ENCODE measurements at places on chromosomes 7 and 10. TPM values are rescaled to one million over a fixed set of nuclear protein-coding genes. Genes with fewer than 3 reads are reported as not detected.

Gene FRAT1
- total RNA-seq = 7.4 TPM

- H3K4me1 ChIP-seq = no peaks in the 10 kb centered on the region
- H3K27me3 ChIP-seq = no peaks in the 10 kb centered on the region
- no peaks in the 10 kb centered on the region for H3K36me3 ChIP-seq
- no peak overlapping the region for H3K4me3 ChIP-seq
Measured at GRCh38 chr7:125254566-125254965, 324.9 kb upstream of the POT1 start.

DNA sequence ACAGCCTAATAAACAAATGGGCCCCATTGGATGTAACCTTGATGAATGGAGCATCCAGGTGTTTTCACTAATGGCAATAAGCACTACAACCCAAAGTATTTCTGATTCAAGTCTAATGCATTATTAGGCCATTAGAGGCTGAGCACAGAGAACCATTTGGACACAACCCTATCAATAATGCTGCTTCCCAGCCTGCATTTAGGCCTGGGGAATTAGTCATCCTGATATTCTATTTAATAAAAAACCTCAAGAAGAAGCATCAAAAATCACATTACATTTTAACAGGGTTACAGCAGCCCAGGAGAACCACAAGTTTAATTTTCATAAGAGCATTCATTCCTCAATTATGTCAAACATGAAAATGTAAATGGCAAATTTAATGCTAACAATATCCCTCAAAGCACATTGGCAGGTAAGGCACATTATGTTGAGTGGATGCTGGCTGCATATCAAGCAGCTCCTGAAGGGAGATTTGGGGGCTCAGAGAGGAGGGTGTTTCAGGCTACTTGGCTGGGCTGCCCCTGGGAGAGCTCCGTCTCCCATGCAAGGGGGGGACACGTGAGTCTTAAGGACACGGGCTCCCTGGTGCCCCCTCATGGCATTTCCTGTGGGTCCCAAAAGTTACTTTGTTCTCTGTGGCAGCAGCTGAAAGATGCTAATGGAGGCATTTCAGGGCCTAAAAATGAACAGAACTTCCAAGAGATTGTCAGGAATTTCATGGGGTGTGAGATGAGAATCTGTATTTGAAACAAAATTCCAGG is 143.4 kb downstream of the HERPUD2 start:
- no peaks in the 10 kb centered on the region for H3K27me3 ChIP-seq
- H3K27ac ChIP-seq = no peak overlapping the region
- no peak for DNase-seq
- no peak overlapping the region for H3K4me3 ChIP-seq
- peaks cover 3% of the 10 kb centered on the region for H3K4me1 ChIP-seq

- no peak overlapping the region for H3K27ac ChIP-seq
- H3K27me3 ChIP-seq = no peaks in the 10 kb centered on the region
- H3K4me1 ChIP-seq = no peaks in the 10 kb centered on the region
- H3K4me3 ChIP-seq = no peak overlapping the region
- no peak for DNase-seq
- no peaks in the 10 kb centered on the region for H3K36me3 ChIP-seq
Measured at GRCh38 chr7:77935652-77936348, 137.2 kb downstream of the PHTF2 start.

- no peaks in the 10 kb centered on the region for H3K4me1 ChIP-seq
- no peak overlapping the region for H3K4me3 ChIP-seq
- no peak for DNase-seq
- no peak overlapping the region for H3K27ac ChIP-seq
- H3K36me3 ChIP-seq = no peaks in the 10 kb centered on the region
Measured at GRCh38 chr7:18265611-18266281, 229.8 kb upstream of the HDAC9 start.
